Liver (tissue), 10 donors: ENCODE measurements at places on chromosomes 12 and 14.

GRCh38 chr14:21891921-21892320, 218.3 kb upstream of the OR4E1 start:
- H3K4me3 ChIP-seq: no peak overlapping the region
- DNase-seq: no peak
- no peaks in the 10 kb centered on the region for H3K4me1 ChIP-seq
- no peaks in the 10 kb centered on the region for H3K36me3 ChIP-seq

GRCh38 chr14:32524609-32525375, 195.7 kb downstream of the AKAP6 start:
- H3K4me1 ChIP-seq: no peaks in the 10 kb centered on the region
- H3K27me3 ChIP-seq: no peaks in the 10 kb centered on the region
- H3K36me3 ChIP-seq: no peaks in the 10 kb centered on the region
- no peak overlapping the region for H3K27ac ChIP-seq
- no peak for DNase-seq

DNA sequence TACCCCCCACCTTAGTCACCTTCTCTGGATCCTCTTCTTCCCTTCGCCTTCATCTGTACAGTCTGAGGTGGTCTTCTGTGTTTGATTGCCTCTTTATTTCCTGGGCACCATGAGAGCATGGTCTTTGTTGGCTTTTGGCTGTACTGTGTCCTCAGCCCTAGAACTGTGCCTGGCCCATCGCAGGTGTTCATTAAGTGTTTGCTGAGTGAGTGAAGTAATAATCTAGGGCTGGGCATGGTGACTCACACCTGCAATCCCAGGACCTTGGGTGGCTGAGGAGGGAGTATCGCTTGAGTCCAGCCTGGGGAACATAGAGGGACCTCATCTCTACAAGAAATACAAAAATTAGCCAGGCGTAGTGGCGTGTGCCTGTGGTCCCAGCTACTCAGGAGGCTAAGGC, 13.9 kb downstream of the ALDH2 start:
- H3K27ac ChIP-seq: peak overlapping the region; percentile 82
- no peak overlapping the region for H3K4me3 ChIP-seq
- peaks cover 70% of the 10 kb centered on the region for H3K4me1 ChIP-seq
- peaks cover 33% of the 10 kb centered on the region for H3K36me3 ChIP-seq
- H3K27me3 ChIP-seq: no peaks in the 10 kb centered on the region

- H3K4me1 ChIP-seq: peaks cover 2% of the 10 kb centered on the region
- no peaks in the 10 kb centered on the region for H3K27me3 ChIP-seq
- H3K4me3 ChIP-seq: no peak overlapping the region
- H3K36me3 ChIP-seq: no peaks in the 10 kb centered on the region
Observed at GRCh38 chr12:24797901-24798300, 151.0 kb downstream of the BCAT1 start.

DNA sequence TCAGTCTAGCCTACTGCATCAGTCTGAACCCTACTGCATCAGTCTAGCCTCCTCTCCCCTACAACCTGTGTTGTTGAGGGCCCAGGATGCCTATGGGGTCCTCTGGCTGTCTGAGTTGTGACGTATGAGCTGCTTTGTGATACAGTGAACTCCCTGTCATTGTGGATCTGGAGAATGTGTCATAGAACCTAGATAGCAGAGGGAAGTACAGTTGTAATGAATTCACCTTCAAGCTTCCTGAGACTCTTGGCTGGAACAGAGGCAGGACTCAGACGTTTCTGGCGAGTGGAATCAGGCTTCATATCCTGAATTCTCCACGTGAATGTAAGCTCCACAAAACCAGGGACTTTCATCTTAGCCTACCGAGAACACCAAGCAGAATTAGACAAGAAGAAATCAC, 17.0 kb downstream of the TBK1 start:
- no peak overlapping the region for H3K4me3 ChIP-seq
- DNase-seq: no peak
- H3K4me1 ChIP-seq: no peaks in the 10 kb centered on the region
- no peak overlapping the region for H3K27ac ChIP-seq
- H3K27me3 ChIP-seq: no peaks in the 10 kb centered on the region

GRCh38 chr12:13100605-13100881, 2.9 kb downstream of the GSG1 start:
- H3K36me3 ChIP-seq: no peaks in the 10 kb centered on the region
- no peaks in the 10 kb centered on the region for H3K27me3 ChIP-seq
- H3K4me3 ChIP-seq: no peak overlapping the region

GRCh38 chr12:19546027-19546426, 106.7 kb downstream of the AEBP2 start:
- H3K4me3 ChIP-seq: no peak overlapping the region
- no peaks in the 10 kb centered on the region for H3K27me3 ChIP-seq
- no peaks in the 10 kb centered on the region for H3K4me1 ChIP-seq

DNA sequence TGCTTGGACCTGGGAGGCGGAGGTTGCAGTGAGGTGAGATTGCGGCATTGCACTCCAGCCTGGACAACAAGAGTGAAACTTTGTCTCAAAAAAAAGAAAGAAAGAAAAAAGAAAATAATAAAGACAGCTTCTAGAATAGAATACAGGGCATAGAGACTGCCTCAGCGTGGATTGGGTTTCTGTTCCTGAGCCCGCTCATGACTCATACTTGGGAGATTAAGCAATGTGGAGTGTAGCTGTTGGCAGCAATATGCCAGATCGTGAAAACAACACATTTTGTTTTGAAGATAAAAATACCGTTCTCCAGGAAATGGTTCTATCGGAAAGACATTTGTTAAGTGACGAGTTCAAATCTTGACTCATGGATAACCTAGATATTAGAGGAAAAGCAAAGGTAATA, 67.2 kb downstream of the GLT1D1 start:
- DNase-seq: no peak
- H3K4me3 ChIP-seq: no peak overlapping the region
- H3K27me3 ChIP-seq: no peaks in the 10 kb centered on the region
- H3K27ac ChIP-seq: peak overlapping the region; percentile 82

- DNase-seq: peak; percentile 76
- peak overlapping the region; percentile 74 for H3K4me3 ChIP-seq
- H3K27ac ChIP-seq: peak overlapping the region; percentile 98
- no peaks in the 10 kb centered on the region for H3K36me3 ChIP-seq
Observed at GRCh38 chr12:101697930-101698799, 725 bp downstream of the CHPT1 start.

GRCh38 chr14:101855958-101856357, 94.4 kb downstream of the PPP2R5C start:
- no peak overlapping the region for H3K4me3 ChIP-seq
- no peak for DNase-seq
- H3K27me3 ChIP-seq: no peaks in the 10 kb centered on the region

DNA sequence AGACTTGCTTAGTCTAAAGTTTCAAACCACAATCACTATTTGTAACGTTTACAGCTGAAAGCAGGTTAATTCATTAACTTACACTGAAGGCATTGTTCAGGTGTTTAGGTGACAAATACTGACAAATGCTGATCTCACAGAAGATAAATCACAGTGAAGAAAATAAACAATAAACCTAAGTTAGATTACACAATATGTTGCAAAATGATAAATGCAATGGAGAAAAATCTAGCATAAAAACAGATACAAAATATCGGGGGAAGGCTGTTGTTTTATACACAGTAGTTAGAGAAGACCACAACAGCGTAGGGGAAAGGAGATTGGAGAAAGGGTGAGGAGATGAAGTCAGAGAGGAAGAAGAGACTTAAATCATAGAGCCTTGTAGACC, 3.0 kb downstream of the SCAF11 start:
- H3K27ac ChIP-seq: no peak overlapping the region
- no peak for DNase-seq
- no peak overlapping the region for H3K4me3 ChIP-seq
- H3K36me3 ChIP-seq: peaks cover 2% of the 10 kb centered on the region
- no peaks in the 10 kb centered on the region for H3K27me3 ChIP-seq

GRCh38 chr14:64954491-64955240, 12.1 kb upstream of the GPX2 start:
- H3K36me3 ChIP-seq: no peaks in the 10 kb centered on the region
- DNase-seq: no peak
- no peaks in the 10 kb centered on the region for H3K4me1 ChIP-seq
- H3K4me3 ChIP-seq: no peak overlapping the region
- no peaks in the 10 kb centered on the region for H3K27me3 ChIP-seq

DNA sequence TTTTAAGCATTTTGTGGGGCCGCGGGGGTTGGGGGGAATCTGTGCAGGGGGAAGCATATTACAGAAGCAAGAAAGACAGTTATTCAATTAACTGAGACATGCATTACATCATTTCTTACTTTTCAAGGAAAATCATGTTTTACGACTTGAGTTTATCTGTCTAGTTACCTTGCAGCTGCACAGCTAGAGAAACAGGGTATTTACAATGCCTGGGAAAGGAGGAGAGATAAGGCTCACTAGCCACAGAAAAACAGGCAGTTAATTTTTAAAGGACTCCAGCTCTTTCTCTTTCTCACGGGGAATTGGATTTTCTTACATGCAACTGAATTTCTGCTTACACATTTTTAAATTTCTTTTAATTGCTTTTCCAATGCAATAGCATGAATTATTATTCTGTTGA, 22.2 kb downstream of the FCF1 start:
- H3K36me3 ChIP-seq: peaks cover 20% of the 10 kb centered on the region
- H3K27me3 ChIP-seq: no peaks in the 10 kb centered on the region
- no peak overlapping the region for H3K4me3 ChIP-seq
- DNase-seq: no peak
- H3K27ac ChIP-seq: no peak overlapping the region
- no peaks in the 10 kb centered on the region for H3K4me1 ChIP-seq

DNA sequence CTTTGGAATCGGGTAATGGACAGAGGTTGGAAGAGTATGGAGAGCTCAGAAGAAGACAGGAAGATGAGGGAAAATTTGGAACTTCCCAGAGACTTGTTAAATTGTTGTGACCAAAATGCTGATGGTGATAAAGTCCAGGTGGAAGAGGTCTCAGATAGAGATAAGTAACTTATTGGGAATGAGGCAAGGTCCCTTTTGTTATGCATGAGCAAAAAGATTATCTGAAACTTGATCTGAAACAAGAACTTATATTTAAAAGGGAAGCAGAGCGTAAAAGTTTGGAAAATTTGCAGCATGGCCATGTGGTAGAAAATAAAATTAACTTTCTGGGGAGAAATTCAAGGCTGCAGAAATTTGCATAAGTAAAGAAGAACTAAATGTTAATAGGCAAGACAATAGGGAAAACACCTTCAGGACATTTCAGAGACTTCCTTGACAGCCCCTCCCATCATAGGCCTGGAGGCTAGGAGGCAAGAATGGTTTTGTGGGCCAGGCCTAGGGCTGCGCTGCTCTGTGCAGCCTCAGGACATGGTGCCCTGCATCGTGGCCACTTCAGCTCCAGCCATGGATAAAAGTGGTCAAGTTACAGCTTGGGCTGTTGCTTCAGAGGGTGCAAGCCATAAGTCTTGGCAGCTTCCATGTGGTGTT, 425.7 kb upstream of the PRICKLE1 start:
- H3K36me3 ChIP-seq: no peaks in the 10 kb centered on the region
- no peaks in the 10 kb centered on the region for H3K4me1 ChIP-seq
- no peaks in the 10 kb centered on the region for H3K27me3 ChIP-seq
- H3K4me3 ChIP-seq: no peak overlapping the region
- DNase-seq: no peak

GRCh38 chr12:40207551-40207950, 17.2 kb upstream of the LRRK2 start:
- DNase-seq: no peak
- no peaks in the 10 kb centered on the region for H3K36me3 ChIP-seq
- H3K4me1 ChIP-seq: no peaks in the 10 kb centered on the region
- H3K27me3 ChIP-seq: no peaks in the 10 kb centered on the region
- no peak overlapping the region for H3K4me3 ChIP-seq

DNA sequence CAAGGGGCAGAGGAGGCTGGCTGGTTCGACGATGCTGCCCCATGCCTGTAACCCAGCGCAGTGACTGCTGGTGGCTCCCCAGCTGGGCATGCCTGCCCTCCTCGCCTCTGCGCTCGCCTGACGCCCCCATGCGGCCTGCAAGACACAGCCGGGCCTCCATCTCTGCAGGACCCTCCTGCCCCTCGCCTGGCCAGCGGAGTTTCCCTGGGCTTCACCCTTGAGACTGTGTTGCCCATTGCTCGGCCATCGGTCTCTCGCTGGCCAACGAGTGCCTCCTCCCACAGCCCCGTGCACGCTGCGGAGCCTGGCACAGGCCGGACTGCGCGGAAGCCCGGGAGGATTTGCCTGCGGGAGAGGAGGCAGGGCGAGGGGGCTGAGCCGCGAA, 17.6 kb downstream of the ASPG start:
- no peak for DNase-seq
- H3K36me3 ChIP-seq: peaks cover 2% of the 10 kb centered on the region
- H3K4me1 ChIP-seq: no peaks in the 10 kb centered on the region
- no peaks in the 10 kb centered on the region for H3K27me3 ChIP-seq
- no peak overlapping the region for H3K4me3 ChIP-seq

GRCh38 chr14:63343878-63344277, 25.1 kb upstream of the GPHB5 start:
- no peak for DNase-seq
- no peak overlapping the region for H3K4me3 ChIP-seq
- H3K27me3 ChIP-seq: no peaks in the 10 kb centered on the region
- no peaks in the 10 kb centered on the region for H3K36me3 ChIP-seq

DNA sequence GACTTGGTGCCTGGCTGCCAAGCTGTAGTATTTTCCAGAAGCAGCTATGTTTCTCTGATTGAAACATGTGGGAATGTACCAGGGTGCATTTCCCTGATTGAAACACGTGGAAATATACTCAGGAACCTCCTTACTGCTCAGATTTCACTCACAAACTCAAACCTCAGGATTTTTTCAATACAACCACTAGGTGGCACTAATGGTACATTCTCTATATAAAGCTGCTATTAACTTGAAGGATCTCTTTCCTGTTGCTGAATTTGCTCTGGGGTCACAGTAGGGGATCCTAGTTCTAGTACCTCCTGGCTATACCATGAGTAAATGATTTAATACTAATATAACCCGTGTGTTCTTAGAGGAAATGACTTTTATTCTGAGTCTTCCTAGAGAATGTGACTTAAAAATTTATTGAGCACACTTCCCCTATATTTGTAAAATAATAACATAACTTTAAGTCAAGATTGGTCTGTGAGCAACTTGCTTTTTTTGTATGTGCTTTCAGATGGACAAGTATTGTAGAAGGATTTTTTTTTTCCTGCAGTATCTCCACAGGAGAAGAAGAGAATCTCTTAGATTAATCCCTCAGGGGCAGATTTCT, 173.8 kb upstream of the MIS18BP1 start:
- H3K27me3 ChIP-seq: no peaks in the 10 kb centered on the region
- no peak for DNase-seq
- no peak overlapping the region for H3K4me3 ChIP-seq
- H3K4me1 ChIP-seq: no peaks in the 10 kb centered on the region
- no peak overlapping the region for H3K27ac ChIP-seq
- H3K36me3 ChIP-seq: no peaks in the 10 kb centered on the region

DNA sequence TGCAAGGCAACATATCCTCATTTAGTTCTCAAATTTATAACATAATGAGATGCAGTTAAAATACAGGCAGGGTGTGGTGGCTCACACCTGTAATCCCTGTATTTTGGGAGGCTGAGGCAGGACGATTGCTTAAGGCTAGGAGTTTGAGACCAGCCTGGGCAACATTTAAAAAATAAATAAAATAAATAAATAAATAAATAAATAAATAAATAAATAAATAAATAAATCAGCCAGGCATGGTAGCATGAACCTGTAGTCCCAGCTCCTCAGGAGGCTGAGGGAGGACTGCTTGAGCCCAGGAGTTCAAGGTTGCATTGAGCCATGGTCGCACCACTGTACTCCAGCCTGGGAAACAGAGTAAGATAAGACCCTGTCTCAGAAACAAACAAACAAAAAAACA, 39.4 kb downstream of the TCHP start:
- no peak for DNase-seq
- H3K4me3 ChIP-seq: no peak overlapping the region
- H3K27me3 ChIP-seq: no peaks in the 10 kb centered on the region
